Stimulated activated CD8-positive, alpha-beta memory T cell treated with anti-CD3 and anti-CD28 coated beads, Interleukin-4, amount 100 ng/mL, for 24 hours (primary cell): ENCODE measurements at places on chromosomes 12 and 14.

DNA sequence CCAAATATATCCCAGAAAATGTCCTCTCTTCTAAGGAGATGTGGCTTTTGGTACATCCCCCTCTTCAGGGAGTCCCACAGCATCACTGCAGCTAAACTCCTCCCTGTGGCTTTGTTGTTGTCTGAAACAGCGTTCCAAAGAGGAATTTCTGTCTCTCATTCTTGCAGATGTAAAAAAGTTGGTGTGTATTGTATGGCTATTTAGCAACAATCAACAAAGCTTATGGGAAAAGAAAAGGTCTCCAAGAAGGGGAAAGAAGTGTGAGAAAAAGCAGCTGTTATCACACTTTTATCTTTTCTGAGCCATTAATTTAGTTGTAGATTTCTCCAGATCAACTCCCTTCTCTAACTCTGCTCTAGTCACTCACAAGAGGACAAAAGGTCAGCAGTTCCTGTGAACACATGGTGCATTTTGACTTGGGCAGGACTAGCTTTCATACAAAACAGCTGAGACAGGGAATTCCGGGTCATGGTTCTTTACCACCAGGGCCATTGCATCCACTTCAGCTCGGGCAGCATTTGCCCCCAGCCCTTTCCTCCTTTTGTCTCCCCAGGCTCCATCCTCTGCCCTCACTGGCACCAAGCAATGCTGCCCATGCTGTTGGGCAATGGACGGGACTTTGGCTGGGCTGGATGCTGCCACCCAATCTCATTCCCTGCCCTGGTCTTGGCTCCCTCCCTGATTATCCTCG, 184.7 kb downstream of the TMX1 start:
- DNase-seq, result no peak

- no peak for DNase-seq
Observed at GRCh38 chr14:43336351-43336750, 1170.7 kb downstream of the FSCB start.

DNA sequence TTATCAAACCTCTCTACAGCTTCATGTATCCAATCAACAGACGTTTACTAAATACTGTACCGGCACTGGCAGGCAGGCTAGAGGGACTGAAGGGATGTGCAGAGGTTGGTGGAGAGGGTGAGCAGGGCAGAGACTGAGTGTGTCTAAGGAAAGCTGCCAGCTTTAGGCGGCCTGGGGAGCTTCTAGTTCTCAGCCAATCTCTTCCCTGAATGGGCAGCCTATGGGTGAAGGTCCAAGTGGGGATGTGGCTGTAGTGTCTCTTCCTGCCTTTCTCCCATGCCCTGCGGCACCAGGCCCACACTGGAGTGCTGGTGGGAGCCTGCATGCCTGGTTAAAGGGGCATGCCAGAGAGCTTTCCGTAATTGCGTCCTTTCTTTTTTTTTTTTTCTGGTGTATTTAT, 239.8 kb downstream of the CACNA1C start:
- no peak for DNase-seq

DNA sequence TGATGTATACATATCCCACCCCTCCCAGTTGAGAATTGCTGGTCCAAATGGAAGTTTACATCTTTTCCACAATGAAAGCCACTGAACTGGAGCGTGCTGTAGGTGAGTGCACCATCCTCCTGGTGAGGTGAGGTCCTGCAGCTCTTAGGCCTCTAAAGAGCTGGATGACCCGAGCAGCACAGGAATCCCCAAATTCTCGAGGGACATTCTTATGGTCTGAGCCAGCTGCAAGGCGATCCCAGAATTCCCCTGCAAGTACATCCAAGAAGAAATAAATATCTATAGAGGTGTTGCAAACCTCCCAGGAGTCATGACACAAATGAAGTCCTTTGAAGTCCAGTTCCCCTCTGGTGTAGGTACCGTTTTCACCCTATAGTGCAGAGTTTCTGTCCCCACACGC, 24.0 kb downstream of the TMEM132C start:
- no peak for DNase-seq

DNA sequence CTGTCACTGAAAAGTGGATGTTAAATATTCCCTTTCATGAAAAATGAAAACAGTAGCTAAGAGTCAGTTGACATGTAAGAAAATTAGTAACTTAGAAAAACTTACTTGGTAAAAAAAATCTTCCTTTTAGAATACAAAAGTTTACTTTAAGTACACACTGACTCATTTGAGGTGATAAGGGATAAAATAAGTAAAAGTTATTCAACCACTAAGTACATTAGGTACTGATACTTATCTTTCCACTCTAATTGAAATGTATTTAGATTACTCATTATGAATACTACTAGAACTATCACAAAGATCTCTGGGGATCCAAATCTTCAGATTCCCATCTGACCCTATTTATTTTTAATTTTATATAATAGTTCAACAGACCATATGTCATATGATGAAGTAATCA, 12.2 kb downstream of the SYCP3 start:
- DNase-seq, result no peak

GRCh38 chr14:72616294-72616693, 277.6 kb downstream of the DPF3 start:
- DNase-seq, result no peak

DNA sequence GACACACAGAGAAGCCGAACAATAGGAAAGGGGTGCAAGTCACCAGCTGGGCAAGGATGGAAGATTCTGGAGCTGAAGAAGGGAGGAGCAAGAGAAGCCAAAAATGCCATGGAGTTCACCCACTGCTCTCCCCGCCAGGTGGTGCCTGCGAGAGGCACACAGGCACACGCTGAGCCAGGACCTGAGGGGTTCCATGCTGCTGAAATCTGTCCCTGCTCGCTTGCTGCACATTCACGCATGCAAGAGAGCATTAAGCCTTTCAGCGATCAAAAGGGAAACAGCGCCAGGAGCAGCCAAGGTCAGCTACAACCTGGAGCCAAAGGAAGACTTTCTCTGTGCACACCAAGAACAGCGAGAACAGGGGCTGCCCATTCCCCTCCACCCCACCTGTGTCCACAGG, 104.1 kb downstream of the ANO2 start:
- DNase-seq, result no peak

DNA sequence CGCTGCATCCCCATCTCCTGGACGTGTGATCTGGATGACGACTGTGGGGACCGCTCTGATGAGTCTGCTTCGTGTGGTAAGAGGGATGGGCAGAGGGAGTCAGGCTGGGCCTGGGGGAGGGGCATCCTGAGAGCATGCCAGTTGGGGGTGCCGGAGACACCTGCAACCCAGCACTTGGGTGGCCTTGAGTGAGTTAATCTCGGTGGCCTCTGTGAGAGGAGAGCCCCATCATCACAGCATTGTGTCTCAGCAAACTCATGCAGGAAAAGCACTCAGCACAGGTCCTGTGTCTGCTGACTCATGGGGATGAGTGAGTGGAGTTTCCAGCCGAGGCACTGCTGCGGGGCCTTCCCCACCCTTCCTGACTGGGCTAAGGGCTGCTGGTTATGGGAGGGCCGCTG, 19.6 kb upstream of the LRP1-AS start:
- DNase-seq, result no peak

GRCh38 chr12:108551535-108551934, 9.4 kb downstream of the SART3 start:
- DNase-seq, result no peak

GRCh38 chr12:84922693-84923092, 10.1 kb upstream of the SLC6A15 start:
- DNase-seq, result no peak

- no peak for DNase-seq
Observed at GRCh38 chr12:122966743-122967550, 684 bp upstream of the ABCB9 start.

DNA sequence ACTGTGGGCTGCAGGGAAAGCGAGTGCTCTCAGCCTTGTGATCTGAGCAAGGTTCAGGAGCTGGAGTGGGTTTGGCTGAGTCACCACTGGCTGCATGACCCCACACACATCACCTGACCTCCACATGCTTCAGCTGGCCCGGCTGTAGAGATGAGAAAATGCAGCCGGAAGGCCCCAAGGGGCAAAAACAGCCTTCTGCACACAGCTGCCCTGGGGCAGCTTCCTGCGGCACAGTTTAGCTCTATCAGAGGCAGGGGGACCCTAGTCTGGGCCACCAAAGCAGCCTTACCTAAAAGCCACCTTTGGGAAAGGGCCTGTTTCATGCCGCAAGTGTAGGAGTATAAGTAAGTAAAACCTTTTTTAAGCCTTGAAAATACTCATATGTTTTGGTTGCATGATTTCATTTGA, 123.3 kb downstream of the SSPN start:
- no peak for DNase-seq

DNA sequence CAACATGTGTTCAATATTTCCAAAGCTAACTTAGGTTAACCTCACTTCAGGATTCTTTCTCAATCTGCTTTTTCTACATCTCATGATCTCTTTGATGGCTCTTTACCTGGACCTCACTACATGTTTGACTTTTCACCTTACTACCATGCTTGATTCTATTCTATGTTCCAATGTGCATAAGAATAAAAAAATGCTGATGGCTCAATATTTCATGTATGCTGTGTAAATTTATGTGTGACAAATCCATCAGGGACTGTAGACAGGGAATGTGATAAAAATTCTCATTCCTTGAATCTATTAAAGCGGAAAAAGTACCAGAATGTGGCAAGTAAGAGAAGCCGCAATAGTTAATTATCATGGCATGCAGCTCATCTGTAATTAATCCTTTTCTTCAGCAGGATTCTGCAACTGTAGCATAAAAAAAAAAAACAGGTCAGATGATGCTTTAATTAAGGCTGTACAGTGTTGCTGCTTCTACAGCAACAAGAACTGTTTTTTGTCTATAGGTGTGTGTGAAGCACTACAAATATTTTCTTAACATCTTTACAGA, 276.9 kb upstream of the PRKD1 start:
- DNase-seq, result no peak

GRCh38 chr12:55830601-55831446, 1.4 kb upstream of the DNAJC14 start:
- peak; percentile 43 for DNase-seq

DNA sequence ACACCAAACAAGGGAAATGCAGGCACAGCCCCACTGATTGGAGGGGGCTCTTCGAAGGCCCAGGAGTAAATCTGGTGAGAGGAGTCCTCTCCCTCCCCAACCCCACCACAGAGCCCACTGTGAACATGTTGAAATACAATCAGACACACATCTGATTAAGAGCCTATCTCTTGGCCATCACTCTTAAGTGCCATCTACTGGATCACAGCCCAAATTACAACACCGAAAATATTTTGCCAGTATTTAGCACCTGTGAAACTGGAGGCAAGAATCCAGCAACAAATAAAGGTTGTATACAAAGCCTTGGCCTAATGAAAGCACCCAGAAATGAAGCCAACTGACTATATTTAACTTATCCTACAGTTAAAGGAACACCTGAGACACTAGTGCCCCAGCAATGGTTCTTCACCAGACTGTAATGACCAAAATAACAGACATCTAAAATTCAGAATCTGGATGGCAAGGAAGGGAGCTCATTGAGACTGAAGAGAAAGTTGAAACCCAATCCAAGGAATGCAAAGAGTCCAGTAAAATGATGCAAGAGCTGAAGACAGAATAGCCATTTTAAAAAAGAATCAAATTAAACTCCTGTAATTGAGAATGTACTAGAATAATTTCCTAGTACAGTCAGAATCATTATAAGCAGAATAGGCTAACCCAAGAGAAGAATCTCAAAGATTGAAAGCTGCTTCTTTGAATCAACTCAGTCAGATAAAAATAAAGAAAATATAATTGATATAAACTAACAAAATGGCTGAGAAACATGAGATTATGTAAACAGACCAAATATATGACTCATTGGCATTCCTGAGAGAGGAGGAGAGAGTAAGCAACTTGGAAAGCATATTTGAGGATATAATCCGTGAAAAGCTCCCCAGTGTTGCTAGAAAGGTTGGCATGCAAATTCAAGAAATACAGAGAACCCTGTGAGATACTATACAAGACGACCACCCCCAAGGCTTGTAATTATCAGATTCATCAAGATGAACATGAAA, 1117.0 kb downstream of the FLRT2 start:
- no peak for DNase-seq

GRCh38 chr14:21017528-21018245, 7.2 kb downstream of the NDRG2 start:
- DNase-seq, result no peak

- no peak for DNase-seq
Observed at GRCh38 chr14:87632796-87633195, 360.2 kb downstream of the GALC start.

DNA sequence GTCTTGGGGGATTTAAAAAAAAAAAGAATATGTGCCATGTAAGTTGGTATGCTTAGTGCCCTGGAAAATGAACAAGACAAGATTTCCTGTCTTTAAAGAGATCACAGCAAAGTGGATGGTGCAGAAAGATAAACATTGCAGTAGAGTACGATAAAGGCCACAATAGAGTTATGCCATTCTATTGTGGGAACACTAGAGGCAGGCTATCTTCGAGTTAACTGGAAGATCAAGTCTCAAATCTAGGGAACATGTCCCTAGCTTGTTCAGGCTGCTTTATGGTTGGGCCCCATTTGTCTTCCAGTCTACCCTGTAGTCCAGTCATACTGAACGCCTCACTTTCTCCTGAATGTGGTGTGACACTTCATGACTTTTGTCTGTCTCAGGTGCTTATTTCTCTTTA, 18.7 kb upstream of the CCT2 start:
- DNase-seq, result no peak

DNA sequence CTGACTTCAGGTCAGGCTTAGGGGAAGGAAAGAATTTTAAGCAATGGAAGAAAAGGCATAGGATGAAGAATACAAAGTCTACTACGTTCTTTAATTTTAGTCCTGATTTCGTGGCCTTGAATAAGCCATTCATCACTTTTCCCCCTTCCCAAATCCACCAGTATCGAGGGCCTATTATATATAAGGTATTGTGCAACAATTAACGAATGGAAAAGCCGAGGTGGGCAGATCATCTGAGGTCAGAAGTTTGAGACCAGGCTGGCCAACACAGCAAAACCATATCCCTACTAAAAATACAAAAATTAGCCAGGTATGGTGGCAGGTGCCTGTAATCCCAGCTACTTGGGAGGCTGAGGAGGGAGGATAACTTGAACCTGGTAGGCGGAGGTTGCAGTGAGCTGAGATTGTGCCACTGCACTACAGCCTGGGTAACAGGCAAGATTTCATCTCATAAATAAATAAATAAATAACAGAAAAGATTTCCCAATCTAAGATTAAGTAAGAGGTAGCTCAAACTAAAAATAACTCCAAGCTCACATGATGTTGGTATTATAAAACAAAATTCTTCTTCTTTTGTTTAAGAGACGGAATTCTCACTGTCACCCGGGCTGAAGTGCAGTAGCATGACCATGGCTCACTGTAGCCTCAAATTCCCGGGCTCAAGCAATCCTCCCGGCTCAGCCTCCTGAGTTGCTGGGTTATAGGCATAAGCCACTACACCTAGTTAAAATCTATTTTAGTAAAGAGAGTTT, 58.3 kb upstream of the NR2C1 start:
- DNase-seq, result no peak
